Dorsolateral prefrontal cortex (tissue), 122 donors: ENCODE measurements at places on chromosomes 1 and 21.
A peak's percentile ranks its signal among the peaks of the same experiment; 100 is the strongest.

GRCh38 chr1:5985250-5985649 is 7.0 kb downstream of the NPHP4 start:
- peak; percentile 76 for DNase-seq

- DNase-seq = no peak
Measured at GRCh38 chr1:99501871-99502270, 144.0 kb upstream of the PALMD start.

DNA sequence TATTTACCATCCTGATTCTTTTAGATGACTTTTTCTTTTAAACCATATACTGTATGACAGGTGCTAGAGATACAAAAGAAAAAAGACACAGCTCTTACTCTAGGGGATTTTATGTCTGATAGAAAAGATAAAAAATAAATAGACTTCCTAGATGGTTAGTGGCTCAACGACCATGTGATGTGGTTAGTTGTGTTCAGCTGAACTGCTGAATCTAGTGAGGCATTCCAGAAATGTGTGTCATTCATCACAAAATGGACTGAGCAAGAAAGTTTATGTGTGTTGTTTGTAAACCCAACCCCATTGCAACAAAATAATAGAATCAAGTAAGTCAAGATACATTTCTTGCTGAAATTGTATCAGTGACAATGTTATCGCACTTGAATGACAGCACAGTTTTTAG is 205.8 kb upstream of the LYPLAL1 start:
- DNase-seq = no peak

DNA sequence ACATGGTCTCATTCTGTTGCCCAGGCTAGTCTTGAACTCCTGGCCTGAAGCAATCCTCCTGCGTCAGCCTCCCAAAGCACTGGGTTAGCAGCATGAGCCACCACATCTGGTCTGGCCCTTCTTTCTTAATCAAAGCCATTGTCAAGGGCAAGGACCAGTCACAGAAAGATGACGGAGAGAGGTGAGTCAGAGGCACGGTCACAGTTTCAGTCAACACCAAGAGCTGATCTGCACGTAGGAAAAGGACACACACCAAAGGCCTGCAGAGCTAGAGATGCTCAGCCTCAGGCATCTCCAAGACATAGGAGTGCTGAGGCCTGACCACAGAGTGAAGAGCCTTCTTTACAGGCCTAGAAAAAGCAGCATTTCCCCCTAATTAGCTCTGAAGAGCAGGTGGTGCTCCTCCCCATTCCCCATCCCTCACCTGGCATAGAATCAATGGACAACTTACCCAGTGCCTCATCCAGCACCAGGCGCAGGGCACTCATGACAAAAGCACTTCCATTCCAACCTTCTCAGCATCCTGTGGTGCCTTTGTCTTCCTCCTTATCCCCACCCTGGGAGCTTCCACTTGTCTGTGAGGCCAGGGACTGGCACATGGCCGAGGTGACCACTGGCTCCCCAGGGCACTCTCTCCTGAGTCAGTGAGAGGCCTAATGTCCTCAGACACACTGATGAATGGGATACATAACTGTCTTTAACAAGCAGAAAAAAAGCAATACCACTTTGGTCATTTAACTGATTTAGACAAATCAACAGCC is 139.8 kb downstream of the AJAP1 start:
- no peak for DNase-seq

- no peak for DNase-seq
Measured at GRCh38 chr1:187773168-187773567, 944.4 kb downstream of the PLA2G4A start.

GRCh38 chr1:214260561-214261205 is 20.3 kb upstream of the SMYD2 start:
- no peak for DNase-seq

DNA sequence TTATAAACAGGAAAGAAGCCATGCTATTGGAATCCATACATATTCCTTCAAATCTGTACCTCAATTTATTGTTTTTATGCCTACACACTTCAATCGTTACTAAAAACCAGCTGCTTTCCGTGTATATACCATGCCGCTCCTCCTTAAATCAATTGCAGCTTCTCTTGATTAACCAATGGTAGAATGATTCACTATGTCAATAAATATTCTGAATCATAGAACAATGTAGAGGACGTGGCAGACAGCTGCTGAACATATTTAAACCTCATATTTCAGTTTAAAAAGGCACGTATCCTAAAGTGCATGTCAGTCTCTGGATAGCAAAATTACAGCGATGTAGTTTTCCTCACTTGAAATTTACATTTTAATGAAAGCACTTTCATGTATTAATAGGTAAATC is 100.4 kb downstream of the MRPL39 start:
- no peak for DNase-seq

- DNase-seq = no peak
Measured at GRCh38 chr1:247270003-247270402, 14.1 kb downstream of the VN1R5 start.

DNA sequence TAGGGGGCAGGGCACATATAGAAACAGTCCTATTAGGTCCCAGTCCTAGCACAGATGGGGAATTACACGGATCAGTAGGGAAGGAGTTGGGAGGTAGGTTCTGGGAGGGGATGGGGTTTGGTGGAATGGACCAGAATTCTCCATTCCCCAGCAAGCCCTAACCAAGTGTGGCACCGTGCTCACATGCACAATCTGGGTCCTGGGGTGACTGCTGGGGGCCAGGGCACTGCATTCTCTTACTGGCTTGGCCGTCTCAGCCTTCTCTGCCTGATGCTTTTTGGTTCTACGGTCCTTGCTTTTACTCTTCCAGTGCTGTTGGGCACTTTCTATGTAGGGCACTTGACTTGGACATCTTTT is 53.9 kb downstream of the NENF start:
- no peak for DNase-seq

DNA sequence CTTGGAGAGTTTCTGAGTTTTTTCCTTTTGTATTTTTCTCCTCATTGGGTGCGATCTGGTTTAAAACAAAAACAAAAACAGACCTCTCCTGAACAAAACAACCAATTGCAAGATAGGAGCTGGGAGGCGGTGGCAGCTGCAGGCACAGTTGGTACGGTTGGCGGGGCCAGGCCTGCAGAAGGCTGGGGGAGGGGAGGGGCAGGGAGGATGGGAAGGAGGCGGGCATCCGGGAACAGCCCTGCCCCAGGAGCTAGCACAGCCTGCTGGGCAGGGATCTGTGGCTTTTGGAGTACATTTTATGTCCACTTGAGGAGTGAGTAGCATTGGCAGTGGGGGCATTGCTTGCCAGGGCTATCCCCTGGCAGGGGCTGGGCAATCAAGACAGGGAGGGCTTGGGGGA is 5.2 kb downstream of the CAPN9 start:
- peak; percentile 89 for DNase-seq

DNA sequence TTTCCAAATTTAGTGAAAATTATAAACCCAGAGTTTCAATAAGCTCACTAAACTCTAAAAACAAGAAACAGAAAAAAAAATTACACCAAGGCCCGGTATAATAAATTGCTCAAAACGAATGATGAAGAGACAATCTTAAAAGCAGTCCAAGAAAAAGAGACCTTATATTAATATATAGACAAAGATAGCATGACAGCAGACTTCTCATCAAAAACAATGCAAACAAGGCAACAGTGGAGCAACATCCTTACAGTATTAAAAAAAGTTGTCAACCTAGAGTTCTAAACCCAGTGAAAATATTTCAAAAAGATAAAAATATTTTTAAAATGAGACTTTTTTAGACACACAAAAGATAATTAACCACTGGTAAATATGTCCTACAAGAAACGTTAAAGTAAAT is 46.7 kb downstream of the KIFAP3 start:
- no peak for DNase-seq

GRCh38 chr1:99173900-99174299 is 90.4 kb upstream of the PLPPR4 start:
- DNase-seq = no peak
